ENCODE measurements at places on chromosomes 13 and 19.
A peak's percentile ranks its signal among the peaks of the same experiment; 100 is the strongest.

- no peak for DNase-seq
These were observed 150.4 kb downstream of the POSTN start for GRCh38 chr13:37448153-37448552.

DNA sequence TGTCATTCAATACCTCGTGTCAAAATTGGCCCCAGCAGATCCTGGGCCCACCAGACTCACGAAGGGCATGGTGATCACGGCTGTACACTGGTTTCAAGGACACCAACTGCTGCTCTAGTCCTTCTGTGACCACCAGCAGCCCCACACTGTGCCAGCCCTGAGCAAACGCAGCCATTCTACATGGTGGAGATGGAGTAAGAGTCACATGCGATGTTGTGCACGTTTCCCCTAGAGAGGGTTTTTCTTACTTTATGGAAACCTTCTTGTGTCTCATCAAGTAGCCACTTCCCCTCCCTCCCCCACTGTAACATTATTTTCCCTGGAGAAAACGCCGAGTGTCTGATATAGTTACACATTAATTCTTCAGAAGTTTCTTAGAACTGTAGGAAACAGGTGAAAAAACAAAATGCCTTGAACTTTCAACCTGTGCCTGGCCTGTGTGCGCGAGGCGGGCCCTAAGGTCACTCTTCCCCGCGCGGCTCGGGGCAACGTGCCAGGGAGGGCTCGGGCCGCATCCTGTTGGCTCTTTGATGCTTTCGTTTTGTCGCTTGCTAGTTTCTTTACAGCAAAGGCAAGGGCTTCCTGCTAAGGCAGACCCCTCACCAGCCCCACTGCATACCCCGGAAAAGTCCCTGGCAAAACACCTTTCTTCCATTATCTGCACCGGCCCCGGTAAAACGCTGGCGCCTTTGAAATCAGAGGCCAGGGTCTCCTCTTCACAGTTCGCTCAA, 44.6 kb downstream of the GGACT start:
- DNase-seq = no peak

DNA sequence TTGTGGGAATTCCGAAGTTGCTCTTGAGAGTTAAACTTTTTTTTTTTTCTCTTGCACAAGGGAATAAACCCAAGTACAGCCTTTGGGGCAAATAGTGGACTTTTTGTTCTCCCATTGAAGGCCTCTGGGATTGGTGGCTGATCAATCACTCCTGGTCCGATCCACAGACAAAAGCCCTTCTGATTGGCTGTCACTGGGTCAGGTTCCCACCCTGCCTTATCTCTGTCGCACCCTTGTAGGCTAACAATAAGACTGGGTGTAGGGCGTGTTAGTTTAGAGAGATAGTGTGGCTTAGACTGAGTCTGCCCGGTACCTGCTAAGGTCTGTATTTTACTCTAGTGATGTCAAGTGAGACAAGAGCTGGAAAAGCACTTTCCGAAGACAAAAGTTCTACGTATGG, 380.8 kb downstream of the NDFIP2 start:
- no peak for DNase-seq

GRCh38 chr19:5154129-5154798, 185.4 kb downstream of the KDM4B start:
- peak; percentile 23 for DNase-seq

DNA sequence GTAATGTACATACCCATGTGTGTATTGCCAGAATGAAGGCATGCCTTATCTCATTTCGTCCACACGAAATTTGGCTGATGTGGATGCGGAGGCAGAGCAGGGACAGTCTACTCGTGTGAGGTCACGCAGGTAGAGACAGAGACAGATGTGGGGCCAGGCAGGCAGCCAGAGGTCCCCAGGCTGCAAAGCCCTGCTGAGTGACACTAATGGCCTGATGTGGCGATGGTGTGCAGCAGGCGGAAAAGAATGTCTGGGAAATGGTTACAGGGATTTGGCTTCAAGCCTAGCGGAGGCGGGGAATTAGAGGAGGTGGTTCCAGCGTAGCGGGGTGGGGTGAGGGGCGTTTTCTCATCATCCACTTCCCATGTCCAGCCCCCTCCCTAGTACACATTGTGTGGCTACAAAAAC, 4.2 kb upstream of the IZUMO2 start:
- no peak for DNase-seq

GRCh38 chr13:48549658-48550057, 16.8 kb upstream of the RCBTB2 start:
- no peak for DNase-seq

DNA sequence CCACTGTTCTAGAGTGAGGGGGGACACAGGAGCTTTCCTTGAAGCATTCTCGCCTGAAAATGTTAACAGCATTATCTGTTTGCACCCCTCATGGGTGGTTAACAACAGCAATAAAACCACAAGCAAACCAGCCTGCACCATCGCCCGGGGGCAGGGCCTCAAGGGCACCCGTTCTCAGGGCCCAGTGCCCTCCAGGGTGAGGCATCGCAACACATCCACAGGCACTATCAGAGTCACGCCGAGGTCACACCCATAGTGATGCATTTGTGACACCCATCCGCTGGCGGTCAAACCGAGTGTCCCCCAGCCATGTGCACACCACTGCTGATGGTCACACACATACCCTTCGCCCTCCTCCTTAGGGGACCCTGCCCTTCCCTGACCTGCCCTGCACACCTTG, 4.6 kb downstream of the FUT5 start:
- no peak for DNase-seq

DNA sequence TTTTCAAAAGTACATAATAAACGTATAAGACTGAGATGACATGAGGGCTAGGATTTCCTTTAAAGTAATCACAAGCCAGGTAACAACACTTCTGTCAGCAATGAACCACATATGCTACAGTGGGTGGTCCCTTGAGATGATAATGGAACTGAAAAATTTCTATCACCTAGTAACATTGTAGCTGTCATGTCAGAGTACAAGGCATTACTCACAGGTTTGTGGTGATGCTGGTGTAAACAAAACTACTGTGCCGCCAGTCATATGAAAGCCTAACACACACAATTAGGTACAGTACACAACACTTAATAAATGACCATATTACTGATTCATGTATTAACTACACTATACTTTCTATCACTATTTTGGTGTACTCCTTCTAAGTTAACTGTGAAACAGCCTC, 36.8 kb downstream of the MIPEP start:
- DNase-seq = no peak

DNA sequence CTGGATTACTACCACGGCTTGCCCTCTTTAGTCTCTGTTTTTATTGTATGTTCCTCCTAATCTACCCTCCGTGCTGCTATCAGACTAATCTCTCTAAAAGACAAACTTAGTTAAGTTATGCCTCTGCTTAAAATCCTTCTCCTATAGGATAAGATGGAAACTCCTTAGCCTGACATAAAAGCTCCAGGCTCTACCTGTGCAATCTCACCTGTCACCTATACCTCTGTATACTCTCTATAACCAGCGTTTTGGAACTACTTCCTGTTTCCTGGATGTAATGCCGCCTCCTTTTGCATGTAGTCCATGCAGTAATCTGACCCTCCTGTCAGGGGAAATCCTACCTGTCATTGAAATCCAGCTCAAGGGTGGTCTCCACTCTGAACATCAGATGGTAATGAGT, 41.2 kb downstream of the OLFM4 start:
- no peak for DNase-seq

- DNase-seq = no peak
These were observed 9.0 kb downstream of the PLAUR start for GRCh38 chr19:43660971-43661360.

- DNase-seq = no peak
These were observed 16.9 kb downstream of the SLC25A30 start for GRCh38 chr13:45401314-45401713.

DNA sequence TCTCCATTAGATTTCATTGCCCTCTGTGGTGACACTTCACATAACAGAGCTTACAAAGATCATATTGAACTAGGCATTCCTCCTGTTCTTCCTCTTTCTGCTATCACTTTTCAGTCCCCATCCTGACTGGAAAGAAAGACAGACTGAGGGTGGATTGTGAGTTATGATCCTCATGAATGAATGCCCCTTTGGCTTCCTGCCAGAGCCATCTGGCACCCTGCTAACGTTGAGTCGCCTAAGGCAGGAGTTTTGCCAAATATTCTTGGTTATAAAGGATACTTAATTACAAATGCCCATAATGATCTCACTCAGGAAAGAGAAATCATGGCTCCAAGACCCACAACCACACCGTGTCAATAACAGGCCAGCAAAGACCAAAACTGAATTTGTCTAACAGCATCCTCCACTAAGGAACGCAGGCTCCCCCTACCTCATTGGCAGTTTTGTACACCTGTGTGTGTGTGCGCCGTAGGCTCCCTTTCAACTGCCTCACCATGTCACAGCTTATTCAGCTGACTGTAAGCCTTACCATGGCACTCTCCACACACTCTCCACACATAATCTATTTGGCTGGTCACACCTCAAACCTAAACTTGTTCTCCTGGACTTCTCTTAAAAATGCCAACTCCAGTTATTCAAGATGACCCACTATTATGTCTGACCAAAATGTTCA, 15.5 kb downstream of the ZNF211 start:
- DNase-seq = no peak

- no peak for DNase-seq
These were observed 5.8 kb downstream of the CERS1 start for GRCh38 chr19:18889949-18890745.

GRCh38 chr13:77338961-77339401, 12.1 kb upstream of the MYCBP2 start:
- no peak for DNase-seq
